ENCODE measurements at places on chromosomes 1 and 21.

DNA sequence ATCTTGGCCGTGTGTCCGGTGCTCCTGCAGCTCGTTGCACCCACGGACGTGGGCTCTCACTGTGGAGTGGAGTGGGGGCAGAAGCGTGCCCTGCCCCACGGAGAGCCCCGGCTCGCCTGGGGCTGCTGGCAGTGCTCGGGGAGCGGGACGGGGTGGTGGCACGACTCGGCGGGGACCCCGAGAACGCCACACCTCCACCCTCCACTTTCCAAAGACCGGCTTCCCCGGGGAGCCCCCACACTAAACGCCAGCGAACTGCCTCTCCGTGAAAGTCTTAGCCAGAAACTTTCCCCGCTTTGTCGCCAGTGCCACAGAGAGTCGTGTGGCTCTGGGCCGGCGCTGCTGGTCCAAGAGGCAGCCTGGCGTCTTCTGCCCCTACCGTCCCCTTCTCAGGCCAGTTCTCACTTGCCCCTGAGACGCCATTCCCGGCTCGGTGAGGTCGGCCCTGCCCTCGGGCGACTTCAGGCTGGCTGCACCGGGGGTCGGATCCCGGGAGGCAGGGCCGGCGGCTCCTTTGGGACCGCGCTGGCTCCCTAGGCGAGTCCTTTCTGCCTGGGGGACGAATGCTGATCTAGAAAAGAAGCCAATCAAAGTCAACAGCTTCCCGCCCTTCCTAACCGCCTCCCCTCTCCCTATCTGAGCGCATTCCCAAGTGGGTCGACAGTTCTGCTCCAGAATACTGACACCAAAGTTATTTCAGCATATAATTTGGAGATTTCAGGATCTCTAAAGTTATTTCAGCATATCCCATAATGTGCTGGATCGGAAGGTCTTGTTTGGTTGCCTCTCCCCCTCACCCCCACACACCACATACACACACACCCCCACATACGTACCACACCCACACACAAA, 2.6 kb upstream of the SAMD13 start:
- DNase-seq: peak; percentile 43

GRCh38 chr1:89605692-89606091, 27.2 kb upstream of the LRRC8C start:
- no peak for DNase-seq

DNA sequence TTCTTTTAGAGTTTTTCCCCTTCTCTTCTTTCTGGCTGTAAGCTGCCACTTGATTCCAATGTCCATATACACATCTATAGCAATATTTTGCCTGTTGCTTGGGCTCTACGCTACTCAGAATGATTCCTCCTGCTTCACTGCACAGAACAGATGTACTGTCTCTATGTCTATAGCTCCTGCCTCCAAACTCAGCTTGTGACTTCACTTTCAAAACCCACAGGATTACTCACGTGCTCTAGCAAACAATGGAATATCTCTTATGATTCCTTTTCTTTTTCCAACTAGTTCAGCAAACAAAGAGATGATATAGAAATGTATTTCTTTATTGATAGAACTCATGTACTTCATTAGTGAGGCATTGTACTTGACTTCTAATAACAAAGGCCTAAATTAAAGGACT, 80.5 kb upstream of the SOX13 start:
- no peak for DNase-seq

DNA sequence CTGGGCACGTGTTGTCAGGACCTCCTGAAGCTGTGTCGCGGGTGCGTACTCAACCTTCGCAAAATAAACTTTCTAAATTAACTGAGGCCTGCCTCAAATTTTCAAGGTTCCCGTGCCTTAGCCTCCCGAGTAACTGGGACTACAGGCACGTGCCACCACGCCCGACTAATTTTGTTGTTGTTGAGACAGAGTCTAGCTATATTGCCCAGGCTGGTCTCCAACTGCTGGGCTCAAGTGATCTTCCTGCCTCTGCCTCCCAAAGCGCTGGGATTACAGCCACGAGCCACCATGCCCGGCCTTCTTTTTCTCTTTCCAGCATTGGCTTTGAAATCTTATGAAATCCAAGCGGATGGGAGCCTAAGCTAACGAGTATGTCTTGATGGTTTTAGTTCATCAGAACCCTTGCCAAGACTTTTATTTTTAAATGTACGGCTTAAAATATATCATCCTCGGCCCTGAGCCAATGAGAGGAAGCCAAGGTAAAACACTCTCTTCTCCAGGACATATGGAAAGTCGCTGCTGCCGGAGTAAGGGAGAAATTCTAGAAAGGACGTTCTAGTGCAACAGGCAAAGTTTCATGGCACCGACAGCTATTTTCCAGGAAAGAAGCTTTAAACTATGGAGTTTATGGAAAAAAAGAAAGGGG, 12.7 kb upstream of the ERVH48-1 start:
- DNase-seq: no peak

GRCh38 chr21:23247334-23247733, 2249.1 kb downstream of the NCAM2 start:
- DNase-seq: no peak

DNA sequence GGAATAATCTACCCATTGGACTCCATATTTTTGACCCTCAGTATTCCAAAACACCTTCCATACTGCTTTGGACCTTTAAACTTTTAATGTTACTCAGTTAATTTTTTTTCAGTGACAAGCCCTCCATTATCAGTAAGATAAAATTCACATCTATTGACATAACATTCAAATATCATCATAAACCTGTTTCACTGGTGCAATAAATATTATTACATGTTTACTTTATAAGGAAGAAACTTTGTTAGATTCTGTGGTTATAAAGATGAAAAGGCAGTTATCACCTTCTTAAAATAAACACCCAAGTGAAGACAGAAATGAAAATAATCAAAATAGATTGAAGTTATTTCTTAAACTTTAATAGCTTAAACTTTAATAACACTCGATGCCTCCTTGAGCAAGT, 758.5 kb upstream of the ADGRL2 start:
- DNase-seq: no peak

GRCh38 chr1:112701227-112702066, 5.5 kb downstream of the RHOC start:
- no peak for DNase-seq

GRCh38 chr1:232445361-232446106, 184.4 kb downstream of the SIPA1L2 start:
- peak; percentile 17 for DNase-seq

DNA sequence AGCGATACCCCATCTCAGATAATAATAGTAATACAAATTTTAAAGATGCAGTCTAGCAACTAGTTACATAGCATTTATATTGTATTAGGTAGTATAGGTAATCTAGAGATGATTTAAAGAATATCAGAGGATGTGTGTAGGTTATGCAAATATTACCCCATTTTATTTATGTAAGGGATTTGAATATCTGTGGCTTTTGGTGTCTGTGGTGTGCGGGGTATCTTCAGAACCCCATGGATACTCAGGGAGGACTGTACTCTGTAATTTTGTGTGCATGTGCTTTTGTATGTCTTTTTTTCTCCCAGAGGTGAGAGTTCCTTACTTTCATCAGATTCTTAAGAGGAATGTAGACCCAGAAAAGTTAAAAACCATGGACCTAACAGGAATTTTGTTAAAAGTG, 12.8 kb downstream of the RNF2 start:
- DNase-seq: no peak

DNA sequence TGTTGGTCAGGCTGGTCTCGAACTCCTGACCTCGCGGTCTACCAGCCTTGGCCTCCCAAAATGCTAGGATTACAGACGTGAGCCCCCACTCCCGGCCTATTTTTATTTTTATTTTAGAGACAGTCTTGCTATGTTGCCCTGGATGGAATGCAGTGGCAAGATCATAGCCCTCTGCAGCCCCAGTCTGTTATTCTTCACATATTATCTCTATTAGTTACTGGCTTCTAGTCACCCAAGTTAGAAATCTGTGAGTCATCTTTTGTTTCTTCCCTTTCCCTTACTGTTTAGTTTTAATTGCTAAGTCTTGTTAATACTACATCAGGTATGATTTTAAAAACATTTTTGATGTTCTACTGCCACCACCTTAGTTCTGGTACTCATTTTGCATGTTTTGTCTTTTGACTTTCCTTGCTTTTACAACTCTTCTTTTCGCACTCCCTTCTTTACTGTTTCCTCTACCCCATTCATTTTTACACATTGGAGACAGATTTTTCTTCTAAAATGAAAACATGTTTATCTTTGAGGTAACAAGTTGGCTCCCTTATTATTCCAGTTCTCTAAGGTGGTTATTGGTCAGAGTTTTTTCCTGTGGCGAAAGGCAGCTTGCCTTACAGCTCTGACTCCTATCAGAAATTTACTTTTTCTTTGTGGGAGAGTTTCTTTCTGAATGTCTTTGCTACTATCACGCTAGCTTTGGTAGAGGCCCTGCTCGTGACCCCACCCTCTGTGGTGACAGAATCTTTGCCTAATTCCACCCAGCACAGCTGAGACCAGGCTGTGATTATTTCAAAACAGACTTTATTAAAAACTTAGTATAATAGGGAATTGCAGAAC, 19.5 kb downstream of the ZMYM4 start:
- DNase-seq: no peak

GRCh38 chr1:71956613-71957285, 325.6 kb downstream of the NEGR1 start:
- no peak for DNase-seq

DNA sequence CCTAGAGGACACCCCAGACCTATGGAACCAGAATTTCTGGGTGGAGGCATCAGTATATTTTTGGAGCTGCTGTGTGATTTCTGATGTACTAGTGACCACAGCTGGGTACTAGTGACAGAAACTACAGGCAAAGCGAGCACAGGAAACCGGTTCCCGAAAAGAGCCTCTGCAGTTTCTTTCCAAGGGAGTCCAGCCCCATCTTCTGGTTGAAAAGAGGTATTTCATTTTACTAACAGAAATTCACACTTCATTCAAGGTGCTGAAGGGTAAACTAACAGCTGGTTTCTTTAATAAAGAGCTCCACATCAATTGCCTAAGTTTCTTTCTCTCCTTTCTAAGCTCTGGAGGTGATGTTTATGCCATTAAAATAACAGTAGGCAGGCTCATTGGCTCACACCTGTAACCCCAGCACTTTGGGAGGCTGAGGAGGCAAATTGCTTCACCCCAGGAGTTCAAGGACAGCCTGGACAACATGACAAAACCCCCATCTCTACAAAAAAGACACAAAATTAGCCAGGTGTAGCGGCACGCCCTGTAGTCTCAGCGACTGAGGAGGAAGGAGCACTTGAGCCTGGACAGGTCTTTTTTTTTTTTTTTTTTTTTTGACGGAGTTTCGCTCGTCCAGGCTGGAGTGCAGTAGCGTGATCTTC, 22.0 kb downstream of the THAP3 start:
- no peak for DNase-seq

DNA sequence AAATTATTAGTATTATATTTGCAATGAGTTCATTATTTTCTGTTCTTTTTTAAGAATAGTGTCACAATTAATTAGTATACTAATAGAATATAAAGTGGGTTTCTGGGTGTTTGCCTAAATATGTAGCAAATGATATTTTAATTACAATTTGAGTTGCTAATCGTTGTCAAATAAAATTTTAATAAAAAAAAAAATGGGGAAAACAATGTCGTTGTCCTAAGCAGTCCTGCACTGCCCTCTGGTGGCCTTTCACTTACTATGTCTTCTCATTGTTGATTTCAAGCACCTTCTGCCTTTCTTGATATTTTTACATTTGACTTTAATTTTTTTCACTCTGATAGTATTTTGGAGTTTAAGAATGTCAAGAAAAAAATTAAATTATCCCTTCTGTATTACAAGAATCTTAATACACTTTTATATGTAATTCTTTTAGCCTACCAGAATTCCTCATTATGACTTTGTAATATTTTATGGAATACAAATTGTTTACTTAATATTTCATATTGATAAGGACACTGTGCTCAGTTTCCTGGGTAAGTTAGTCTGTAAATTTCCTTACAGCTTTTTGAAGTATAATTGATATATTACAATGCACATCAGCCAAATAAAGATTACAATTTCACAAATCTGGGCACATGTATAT, 104.5 kb upstream of the FMN2 start:
- peak; percentile 53 for DNase-seq

GRCh38 chr21:44448651-44449131, 6.6 kb upstream of the LRRC3 start:
- DNase-seq: peak; percentile 25

- DNase-seq: no peak
Observed at GRCh38 chr1:150596976-150597375, 17.6 kb upstream of the MCL1 start.

DNA sequence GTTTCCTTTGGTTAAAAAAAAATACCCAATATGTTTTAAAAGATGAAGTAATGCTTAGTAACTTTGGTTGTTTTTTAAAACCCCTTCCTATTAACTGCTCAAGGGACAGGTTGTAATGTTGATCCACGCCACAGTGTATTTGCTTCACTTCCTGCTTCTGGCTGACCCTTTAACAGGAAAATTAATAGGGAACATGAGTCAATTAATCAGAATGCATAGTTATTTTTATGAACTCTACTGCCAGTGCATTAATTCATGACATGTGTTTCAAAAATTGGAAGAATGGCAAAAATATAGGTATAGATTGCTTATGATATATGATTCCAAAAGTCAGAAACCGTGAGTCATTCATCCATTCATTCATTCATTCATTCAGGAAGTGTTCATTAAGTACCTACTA, 204.8 kb downstream of the SETD4 start:
- DNase-seq: no peak

DNA sequence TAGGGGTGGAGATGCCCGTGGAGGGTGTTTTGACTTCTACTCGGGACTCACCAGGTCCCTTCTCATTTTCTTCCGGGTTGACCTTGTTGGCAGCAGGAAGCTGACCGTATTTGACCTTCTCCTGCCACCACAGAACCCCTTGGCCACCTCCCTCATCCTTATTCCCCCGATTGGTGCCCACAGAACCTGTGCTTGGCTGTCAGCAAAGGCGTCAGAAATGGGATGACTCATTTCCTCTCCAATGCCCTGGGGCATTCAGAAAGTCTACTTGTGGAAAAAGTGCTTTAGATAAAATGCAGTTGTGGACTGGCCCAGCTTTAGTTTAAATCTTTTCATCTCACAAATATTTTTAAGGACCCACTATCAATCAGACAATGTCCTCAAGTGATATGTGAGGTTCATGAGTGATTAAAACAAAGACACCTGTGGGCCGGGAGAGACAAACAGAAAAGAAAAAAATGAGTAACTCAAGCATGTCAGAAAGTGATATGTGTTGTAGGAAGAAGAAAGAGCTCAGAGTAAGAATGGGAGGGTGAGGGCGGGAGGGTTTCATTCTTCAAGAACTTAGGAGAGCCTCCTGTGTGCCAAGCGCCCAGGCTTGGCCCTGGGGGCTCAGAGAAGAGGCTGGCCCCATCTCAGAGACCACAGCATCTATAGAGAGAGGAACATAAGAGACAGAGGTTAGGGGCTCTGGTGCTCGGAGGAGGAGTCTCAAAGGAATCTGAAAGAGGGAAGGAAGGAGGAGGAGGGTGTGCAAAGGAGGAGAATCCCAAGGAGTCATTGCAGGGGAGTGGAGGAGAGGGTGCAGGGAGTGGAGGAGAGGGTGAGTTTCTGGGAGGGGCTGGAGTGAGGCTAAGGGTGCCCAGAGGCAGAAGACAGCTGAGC, 221.6 kb upstream of the VAMP3 start:
- no peak for DNase-seq

GRCh38 chr1:170666541-170667254, 2.8 kb downstream of the PRRX1 start:
- DNase-seq: peak; percentile 21

- no peak for DNase-seq
Observed at GRCh38 chr21:32112195-32112594, 166.7 kb downstream of the MIS18A start.

Data from nephron progenitor cell (in vitro differentiated cells).